Activated CD8-positive, alpha-beta memory T cell treated with anti-CD3 and anti-CD28 coated beads for 1 hour (primary cell): ENCODE measurements at places on chromosomes 5 and 9.

DNA sequence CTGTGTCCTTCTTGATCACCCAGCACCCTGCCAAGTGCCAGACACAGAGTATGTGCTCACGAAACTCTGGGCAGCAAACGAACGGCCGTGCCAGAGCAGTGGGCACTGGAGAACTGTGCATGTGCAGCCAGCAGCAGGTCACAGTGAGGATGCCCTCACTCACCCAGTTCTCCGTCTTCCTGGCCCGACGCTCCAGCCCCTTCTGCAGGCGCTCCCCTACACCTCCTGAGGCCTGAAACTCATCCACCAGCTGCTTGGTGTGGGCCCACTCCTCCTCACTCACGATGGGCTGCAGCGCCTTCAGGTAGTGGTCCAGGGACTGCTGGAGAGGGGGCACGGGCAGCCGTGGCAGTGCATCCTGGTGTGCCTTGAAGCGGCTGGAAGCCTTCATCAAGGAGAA lies 2.9 kb downstream of the CRAT start:
- DNase-seq, result no peak

DNA sequence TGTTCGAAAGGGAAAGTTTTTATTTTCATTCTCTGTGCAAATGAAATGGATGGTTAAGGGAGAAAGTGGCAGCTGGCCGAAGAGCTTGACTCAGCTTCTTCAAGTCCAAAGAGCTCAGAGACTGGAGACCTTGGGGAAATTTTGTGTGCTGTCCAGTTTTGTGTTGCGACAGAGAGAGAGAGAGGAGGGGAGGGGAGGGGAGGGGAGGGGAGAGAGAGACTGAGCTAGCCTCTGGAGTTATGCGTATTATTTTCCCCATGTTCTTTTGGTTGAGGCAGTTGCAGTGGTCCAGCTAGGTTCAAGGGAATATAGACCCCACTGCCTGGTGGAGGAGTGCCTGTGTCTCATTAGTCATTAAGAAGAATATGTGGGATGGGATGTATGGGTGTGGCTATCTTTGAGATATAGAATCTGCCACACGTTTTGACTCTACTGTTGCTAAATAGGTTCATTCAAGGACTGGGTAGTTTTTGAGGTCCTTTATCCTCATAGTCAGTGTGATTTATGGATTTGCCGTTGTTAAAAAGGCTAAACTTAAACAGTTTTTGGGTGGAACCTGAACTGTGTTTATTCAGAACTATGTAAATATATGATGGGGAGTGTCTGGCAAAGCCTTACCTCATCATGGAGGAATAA lies 69.7 kb downstream of the ARHGAP26 start:
- no peak for DNase-seq

DNA sequence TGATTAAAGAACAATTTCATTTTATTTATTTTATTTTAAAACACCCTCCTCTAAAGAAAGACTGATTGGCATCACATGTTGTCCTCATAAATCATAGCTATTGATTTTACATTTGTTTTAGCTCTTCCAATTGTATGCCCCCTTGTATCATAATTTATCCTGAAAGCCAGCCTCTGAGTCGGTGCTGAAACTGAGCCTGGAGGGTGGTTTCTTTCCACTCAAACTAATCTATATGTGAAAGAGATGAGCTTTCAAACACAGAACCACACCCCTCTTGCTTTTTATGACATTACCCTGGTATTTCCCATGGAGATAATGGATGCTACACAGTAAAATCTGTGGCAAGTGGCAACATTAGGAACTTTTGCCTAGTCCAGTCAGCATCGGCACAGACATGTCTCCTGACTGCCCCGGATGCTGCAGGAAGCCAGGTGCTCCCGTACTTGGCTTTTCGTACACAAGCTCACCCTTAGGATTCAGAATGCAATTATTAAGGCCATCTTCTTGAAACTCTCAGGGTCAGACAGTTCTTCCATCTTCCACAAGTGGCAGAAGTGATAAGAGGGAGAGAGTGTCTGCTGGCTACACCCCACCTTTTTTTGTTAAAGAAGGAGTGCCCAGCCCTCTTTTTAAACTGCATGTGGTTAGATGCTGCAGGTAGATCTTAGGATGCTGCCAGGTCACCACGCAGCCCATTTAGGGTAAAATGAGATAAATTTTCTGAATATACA lies 91.1 kb downstream of the SNCAIP start:
- no peak for DNase-seq

DNA sequence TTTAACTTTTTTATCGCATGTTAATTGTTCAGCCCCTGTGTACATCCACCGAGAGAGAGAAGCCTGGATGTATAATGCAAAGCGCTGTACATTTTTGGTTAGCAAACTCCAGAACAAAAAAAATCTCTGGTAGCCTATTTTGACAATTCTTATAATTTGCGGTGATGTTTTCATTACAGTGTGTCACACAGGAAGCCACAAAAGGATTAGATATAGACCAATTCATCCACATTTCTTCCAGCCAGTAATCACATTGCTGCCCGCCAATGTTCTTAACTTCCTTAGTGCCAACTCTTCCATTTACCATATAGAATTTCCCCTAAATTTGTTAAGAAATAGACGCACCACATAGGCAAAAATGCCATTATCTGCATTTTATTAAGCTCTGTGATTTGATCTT lies 435.6 kb downstream of the EFNA5 start:
- DNase-seq, result no peak

- DNase-seq, result no peak
Measured at GRCh38 chr9:94081864-94082463, 2.3 kb upstream of the PTPDC1 start.

DNA sequence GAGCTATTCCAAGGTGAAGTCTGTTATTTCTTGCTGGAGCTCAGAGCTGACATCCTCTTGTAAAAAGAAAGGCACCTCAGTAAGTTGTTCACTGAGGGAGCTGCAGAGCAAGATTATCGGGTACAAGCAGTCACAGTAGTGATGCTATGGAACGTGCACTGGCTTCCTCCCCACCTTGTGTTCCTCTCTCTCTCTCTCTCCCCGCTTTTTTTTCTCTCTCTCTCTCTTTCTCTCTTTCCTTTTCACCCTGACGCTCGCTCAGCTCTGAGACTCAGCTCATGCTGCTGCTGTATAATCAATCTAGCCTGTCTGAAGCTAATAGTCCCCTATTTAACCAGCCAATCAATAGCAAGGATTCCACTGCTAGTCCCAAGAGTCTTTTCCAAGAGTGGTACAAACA lies 587.6 kb upstream of the CDH18 start:
- DNase-seq, result no peak

DNA sequence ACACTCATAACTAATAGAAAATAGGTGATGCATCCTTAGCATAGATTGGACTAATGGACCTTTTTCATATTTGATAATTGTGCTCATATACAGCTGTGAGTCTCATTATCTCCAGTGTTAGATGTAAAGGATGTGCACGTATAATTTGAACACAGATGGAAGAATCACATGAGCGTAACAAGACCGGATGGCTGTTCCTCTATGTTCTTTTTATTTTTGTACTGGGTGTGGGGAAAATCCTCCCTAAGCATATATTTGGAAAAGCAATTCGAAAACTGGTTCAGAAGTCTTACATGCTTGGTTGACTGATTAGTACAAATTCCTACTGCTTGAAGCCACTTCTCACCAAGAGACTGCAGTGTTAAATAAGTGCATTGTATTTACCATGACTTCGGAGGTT lies 230.2 kb downstream of the AOPEP start:
- no peak for DNase-seq

GRCh38 chr9:37029776-37030610 lies 4.1 kb downstream of the PAX5 start:
- DNase-seq, result no peak

- no peak for DNase-seq
Measured at GRCh38 chr5:55066277-55066676, 36.2 kb upstream of the GZMA start.

- no peak for DNase-seq
Measured at GRCh38 chr5:150184990-150185912, 4.6 kb upstream of the SLC6A7 start.

- no peak for DNase-seq
Measured at GRCh38 chr5:43304525-43304924, 8.7 kb downstream of the HMGCS1 start.

- DNase-seq, result no peak
Measured at GRCh38 chr5:81631621-81632020, 119.3 kb downstream of the SSBP2 start.

DNA sequence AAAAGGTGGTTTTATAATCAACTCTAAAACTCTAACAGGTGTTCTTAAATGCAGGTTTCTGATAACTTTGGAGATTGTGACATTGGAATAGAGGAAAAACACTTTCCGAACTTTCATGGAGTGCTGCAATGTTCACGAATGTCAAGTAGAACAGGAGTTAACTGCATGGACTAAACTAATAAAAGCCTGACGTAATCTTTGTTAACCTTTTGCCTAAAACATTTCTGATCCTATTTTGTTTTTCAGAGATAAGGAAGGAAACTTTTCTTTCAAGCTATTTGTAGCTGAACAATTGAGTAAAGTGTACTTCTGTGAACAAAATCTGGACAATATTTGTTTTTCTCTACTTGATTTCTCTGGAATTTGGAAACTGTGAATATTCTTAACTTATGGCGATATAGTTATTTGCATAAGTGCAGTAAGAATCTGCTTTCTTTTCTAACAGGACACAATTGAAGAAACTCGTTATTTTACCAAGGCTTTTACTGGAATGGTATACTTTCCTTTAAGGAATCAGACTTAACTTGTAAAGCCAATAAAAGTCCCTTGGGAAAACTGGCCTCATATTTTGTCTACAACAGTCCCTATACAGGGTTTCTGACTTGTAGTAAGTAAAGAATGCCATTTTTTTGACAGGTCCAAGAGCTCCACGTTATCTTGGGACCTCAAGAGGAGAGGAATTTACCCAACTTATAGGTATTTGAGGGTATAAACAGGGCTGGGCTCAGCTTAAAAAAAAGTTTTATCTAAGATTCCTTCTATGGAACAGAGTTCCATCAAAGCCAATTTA lies 154.7 kb downstream of the NXNL2 start:
- no peak for DNase-seq

GRCh38 chr5:149414405-149415065 lies 35.4 kb upstream of the IL17B start:
- DNase-seq, result no peak

GRCh38 chr5:2184026-2184366 lies 301.3 kb upstream of the IRX4 start:
- no peak for DNase-seq
